Putamen (tissue), 1 donor: ENCODE measurements at places on chromosomes 12 and 14.

DNA sequence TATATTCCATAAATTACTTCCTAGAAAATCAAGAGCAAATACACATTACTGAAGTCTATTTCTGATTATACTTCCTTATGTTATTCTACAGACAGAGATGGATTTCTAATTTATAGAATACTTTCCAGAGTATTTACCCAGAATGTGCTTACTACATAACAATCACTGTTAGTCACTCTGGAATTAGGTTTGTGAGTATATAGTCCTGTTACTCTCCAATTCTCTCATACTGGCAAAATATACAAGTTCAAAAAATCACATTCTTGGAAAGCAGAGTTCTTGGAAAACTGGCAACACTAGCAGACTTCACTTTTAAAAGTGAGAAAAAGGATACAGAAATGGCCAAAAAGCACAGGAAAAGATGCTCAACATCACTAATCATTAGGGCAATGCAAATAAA, 7.3 kb downstream of the PPP2R5E start:
- DNase-seq: no peak

DNA sequence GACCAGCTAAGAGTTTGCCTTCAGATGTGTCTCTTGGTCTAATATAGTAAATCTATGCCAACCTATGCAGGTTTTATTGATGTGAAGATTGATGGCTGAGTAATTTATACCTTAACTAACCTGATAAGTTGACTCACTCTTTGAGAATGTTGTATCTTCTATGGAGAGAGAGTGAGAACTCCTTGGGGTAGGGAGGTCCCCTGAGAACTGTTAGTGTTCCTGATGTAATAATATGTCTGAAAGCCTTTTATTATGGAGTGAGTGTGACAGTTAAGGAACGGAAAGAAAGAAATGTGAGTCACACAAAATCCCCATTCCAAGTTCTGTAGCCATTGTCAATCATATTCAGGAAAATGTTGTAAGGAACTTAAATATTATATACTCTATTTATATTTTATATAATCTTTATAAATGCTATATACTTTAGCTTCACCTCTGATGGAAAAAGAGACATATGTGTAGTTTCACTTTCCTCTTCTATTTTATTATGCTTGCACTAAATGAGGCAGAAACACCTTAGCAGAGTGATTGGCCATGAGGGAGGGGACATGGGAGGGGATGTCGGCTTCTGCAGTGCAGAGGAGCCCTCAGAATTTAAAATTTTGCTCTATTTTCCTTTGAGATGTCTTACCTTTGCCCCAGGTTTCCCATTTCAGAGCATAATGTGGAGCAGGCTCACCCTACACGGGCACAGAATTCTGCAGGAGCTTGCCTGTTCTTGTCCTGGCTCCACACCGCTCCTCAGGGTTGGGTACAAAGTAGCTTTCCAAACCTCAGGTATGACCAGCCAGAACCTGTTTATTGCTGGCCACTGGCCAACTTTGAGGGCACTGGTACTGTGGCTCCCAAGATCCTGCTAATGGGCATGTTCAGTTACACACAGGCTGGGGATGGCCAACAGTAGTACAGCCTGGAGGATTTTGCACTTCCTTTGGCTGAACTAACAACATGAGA, 57.7 kb downstream of the ARF6 start:
- no peak for DNase-seq

GRCh38 chr12:125185740-125186470, 120.7 kb downstream of the AACS start:
- peak; percentile 85 for DNase-seq

GRCh38 chr14:36518586-36519430, 1.2 kb downstream of the NKX2-1 start:
- no peak for DNase-seq

GRCh38 chr12:77324763-77325468, 259.5 kb upstream of the E2F7 start:
- DNase-seq: peak; percentile 73

DNA sequence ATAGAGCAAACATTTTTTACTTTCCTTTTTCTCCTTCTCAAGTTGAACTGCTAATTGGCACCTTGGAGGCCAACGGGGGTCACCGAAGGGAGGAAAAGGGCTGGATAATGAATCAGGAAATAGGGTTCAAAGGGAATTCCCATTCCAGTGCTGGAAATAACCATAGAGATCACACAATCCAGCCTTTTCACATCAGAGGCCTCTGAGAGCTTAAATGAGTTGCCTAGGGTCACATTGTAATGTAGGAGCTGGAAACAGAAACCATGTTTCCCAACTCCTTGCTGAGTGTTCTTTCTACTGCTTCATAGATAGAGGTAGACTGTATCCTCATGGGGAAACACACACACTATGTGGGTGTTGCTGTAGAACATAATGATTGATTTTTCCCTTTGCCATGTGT, 60.6 kb upstream of the DDHD1 start:
- DNase-seq: no peak

GRCh38 chr12:31931796-31932715, 27.2 kb upstream of the RESF1 start:
- no peak for DNase-seq

GRCh38 chr12:1644534-1645438, 15.8 kb downstream of the WNT5B start:
- peak; percentile 91 for DNase-seq

- DNase-seq: no peak
Observed at GRCh38 chr12:124722878-124723277, 140.8 kb downstream of the SCARB1 start.

GRCh38 chr14:97644365-97644764, 847.2 kb downstream of the VRK1 start:
- no peak for DNase-seq

DNA sequence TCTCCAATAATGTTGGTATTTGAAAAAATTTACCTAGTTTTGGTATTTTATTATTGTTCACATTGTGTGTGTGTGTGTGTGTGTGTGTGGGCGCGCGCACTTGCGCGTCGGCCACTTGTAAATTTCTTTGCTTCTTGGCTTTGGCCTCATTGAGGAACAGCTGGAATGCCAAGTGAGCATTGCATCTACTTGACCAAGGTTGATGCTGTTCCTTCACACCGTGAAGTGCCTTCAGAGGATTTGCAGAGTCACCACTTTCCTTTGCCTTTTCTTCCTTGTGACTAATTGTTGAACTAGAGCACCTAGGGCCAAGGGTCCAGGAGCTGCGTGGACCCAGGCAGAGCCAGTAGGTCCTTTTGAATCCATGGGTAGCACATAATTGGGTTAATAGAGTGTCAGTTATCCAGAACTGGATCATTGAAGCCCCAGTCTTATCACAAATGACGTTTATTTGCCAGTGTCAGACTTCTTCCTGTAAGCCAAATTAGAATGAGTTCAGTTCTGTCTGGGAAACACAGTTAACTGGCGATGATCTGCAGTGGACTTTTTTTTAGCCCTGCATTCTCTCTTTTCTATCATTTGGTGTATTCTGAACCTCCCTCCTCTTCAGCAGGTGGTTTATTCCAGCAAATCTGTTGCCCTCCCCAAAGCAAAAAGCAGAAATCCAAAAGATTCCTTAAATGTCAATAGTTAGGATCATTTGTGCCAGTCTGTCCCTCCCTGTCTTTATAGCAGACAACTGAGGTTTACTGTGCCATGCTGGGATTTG, 2.6 kb downstream of the PPP2R5C start:
- no peak for DNase-seq
